Urinary bladder (tissue), 4 donors: ENCODE measurements at places on chromosomes 13 and 19.

DNA sequence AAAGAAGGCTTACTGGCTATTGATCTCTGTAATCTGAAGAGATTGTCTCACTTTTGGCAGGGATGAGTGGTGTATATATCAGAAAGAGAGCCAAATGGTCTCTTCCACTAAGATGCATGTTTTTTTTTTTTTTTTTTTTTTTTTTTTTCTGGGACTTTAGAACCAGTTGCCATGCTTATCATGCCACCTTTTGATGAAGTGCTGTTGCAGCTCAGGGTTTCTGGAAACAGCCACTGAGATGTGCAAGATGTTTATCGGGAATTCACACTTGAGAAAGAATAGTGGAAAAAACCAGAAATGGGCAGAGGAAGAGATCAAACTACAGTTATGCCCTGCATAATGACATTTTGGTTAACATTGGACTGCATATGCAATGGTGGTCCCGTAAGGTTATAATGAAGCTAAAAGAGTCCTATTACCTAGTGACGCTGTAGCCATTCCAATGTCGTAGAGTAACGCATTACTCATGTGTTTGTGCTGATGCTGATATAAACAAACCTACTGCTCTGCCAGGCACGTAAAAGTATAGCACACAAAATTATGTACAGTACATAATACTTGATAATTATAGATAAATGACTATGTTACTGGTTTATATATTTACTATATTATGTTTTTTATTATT is 121.0 kb downstream of the KLF5 start:
- DNase-seq, result no peak

DNA sequence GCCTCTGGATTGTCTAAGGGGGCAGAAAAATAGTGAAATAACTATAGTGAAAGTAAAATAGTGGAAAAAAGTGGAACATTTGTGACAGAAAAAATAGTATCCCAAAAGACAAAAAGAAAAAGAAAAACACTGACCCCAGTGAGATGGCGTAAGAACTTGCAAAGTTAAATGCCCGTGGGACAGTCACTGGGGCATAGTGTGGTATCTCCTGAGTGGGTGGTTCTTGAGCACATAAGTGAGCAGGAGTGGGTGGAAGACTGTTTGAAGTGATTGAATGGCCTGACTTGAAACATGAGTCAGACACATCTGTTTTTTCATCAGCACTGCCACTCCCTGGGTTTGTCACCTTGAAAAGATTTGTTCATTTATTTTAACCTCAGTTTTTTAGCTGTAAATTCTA is 2.5 kb downstream of the ZNF430 start:
- DNase-seq, result no peak

DNA sequence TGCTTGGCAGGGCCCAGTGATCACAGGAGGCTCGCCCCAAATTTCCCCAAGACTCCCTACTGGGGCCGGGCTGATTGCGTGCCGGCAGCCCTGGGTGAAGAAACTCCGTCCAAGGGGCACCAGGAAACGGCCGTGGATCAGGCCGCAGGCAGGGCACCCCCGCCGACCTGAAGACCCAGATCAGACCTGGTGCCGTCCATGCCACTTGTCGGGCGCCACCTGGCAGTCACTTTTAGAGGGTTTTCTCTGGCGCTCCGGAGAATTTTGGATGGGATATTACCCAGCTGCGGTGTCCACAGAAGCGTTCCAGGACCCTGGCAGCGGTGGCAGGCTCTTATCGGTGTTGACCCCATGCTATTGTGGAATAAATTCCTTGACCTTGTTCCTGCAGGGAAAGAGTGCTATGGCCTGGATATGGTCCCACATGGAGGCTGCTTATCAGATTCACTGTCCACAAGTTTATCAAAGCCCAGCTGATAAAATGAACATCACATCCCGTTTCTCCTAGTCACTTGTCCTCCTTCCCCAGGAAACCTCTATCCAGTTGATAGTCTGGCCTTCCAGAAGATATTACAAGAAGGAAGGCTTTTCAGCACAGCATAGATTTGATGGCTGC is 38.2 kb downstream of the IGFL2 start:
- no peak for DNase-seq

DNA sequence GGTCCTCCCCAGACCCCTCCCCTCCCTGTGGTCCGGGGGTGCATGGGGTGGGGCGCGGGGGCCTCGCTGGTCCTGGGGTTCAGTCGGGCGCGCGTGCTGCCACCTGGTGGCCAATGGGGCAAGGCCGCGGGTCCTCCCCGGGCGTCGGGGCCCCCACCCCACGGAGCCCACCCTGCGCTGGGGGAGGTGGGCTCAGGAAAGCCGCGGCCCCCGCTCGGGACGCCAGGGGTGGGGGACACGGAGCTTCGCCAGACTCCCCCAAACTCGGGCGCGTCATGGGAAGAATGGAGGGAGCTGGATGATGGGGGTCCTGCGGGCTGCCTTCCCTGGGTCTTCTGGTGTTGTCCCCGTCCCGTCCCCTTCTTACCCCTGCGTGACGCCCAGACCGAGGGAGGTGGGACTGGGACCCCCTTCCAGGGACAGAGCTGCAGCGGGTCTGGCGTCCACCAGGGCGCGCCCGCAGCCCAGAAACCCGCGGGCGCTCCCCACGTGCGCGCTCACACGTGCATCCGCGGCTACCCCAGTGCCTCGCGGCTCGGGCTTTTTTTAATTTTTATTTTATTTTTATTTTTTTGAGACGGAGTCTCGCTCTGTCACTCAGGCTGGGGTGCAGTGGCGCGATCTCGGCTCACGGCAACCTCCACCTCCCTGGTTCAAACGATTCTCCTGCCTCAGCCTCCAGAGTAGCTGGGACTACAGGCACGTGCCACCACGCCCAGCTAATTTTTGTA is 19.8 kb upstream of the TCF3 start:
- DNase-seq, result no peak

GRCh38 chr19:40165362-40165937 is 25.8 kb upstream of the MAP3K10 start:
- DNase-seq, result no peak

DNA sequence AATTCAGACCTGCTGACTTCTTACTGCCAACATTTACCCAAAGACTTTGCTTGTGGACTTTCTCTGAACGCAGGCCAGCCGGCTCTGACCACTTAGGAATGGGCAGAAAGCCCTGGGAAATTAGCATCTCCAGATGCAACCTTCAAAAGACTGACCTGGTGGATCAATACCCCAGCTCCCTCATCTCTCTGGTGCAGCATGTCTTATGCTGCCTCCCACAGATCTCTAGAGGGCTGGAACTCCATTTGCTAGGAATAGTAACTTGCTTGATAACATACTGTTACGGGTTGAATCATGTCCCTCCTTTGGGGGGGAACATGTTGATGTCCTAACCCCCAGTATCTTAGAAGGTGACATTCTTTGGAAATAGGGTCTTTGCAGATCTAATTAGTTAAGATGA is 12.9 kb upstream of the SLC25A41 start:
- no peak for DNase-seq

- DNase-seq, result no peak
Observed at GRCh38 chr13:97043302-97043701, 49.0 kb upstream of the OXGR1 start.

GRCh38 chr13:29961036-29961670 is 110.7 kb upstream of the UBL3 start:
- DNase-seq, result no peak

DNA sequence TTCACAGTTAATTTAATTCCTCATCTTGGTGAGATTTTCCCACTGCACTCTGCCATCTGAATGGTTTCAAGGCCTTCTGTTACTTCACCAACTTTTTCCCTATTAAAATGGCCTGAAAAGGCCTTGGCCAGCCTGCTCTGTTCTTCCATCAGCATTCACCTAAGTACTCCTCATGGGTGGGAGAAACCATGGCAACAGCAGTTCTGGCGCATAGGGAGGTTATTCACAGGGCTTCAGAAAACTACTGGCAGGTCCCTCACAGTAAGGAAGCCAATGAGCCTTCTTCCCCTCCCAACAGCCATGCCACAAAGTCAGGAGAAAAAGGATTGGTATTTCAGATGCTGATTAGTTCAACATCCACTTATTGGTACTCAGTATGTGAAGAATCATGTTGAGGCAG is 17.2 kb upstream of the GJB2 start:
- DNase-seq, result no peak

GRCh38 chr19:7676854-7677253 is at the start of gene MCEMP1:
MCEMP1 (plus strand) TSS chr19:7677090; CDS start chr19:7677121, 31 bp downstream.
- DNase-seq, result no peak

GRCh38 chr13:102678339-102679107 is 16.3 kb downstream of the METTL21C start:
- no peak for DNase-seq

DNA sequence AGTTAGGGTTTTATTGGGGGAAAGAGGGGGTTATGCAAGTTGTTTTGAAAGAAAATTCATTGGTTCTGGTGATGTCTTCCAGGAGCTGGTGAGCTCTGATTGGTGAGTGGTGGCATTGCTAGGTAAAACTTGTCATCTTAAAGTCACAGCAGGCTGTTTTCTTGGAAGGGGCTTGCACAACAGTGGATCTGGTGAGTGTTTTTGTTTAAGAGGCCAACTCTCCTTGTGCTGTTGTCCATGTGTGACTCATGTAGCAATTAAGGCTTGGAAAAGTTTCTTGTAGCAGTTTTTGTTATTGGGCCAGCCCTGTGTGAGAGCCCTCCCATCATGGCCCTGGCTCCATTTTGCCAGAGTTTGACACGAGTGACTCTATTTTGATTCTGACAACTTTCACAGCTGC is 109.4 kb downstream of the RFC3 start:
- DNase-seq, result no peak

DNA sequence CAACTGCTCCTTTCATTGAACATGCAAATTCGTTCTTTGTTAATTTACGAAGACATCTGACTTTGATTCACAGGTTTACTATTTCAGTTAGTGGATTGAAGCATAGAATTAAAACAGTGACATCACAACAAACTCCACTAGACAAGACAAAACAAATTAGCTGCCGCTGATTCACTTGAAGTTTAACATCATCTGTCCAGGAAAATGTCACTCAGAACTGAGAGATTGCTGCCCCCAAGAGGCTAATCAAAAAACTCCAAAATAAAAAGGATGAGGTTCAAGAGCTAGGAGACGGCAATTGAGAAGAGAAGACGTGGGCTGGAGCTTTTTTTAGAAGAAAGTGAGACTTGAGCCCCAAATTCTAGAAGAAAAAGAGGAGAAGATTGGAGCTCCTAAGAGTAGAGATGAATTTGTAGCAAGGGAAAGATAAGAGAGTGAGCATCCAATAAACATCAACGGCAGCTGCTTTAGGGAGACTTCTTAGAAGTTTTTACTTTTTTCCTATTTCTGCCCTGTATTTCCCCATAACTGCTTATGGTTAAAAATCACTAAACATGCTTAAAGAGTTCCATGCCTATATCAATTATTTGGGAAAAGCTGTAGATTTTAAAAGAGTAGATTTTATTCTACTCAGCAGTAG is 40.8 kb upstream of the TPP2 start:
- peak; percentile 8 for DNase-seq

- no peak for DNase-seq
Observed at GRCh38 chr13:75635828-75636435, at the start of gene LMO7. LMO7 (plus strand) TSS chr13:75636330; CDS start chr13:75636658, 328 bp downstream.

- no peak for DNase-seq
Observed at GRCh38 chr13:44768239-44768638, 192.1 kb upstream of the TSC22D1 start.

GRCh38 chr13:41241626-41242025 is 21.8 kb downstream of the MTRF1 start:
- DNase-seq, result no peak

DNA sequence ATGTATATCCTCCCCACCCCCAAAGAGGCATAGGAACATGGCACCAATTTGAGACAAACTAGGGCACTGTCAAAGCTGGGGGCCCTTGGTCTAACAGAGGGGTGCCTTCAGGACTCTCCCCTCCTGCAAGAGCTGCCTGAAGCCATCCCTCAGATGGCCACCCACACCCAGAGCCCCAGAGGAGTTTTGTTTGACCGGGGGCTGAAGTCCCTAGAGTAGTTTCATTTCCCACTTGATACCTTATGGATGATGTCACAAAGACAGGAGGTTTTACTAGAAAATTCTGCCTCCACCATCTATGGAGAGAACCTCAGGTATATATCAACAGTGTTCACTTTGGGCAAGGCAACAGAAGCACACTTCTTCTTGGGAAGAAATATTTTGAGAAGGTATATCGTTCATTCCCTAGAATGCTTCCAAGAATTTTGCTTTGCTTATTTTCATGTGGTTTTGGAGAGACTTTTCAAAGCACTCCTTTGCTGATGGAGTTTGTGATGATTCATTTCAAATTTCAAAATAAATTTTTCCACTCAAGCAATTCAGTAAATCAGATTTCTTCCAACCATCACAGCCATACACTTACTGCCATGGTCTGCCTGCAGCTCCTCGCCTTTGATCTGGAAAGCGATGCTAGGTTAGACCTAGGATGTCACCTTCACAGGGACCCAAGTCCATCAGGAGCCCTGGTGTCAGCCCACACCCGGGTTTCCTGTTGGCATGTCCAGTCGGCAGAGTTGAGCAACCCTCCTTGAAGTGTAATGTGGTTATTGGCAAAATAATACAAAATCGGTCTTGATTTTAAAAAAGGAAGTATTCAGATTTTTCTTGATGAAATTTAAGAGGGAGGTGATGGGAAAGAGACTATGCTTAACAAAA is 207.0 kb downstream of the SHISA2 start:
- DNase-seq, result no peak

- DNase-seq, result no peak
Observed at GRCh38 chr19:410243-410781, 1.4 kb upstream of the C2CD4C start.

- no peak for DNase-seq
Observed at GRCh38 chr19:40190891-40191835, at the start of gene MAP3K10. MAP3K10 (plus strand) TSS chr19:40191426; CDS start chr19:40192032, 606 bp downstream.

DNA sequence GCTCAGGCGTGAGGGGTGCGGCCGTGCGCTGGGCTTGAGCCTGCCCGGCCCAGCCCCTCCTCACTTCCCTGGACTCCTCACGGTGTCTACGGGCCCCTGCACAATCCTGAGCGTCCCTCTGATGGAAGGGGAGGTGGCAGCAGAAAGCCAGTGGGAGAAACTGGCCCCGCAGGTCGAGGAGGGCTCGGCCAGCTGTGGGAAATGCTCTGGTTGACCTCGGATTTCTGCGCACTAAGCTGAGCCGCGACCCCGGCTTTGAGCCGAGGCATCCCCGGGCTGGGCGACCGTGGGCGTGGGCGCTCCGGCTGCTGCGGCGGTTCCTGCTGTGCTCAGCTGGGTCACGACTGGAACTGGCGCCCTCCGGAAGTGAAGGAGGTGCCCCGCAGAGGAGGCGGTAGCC is 70.1 kb downstream of the ZNF208 start:
- DNase-seq, result no peak

DNA sequence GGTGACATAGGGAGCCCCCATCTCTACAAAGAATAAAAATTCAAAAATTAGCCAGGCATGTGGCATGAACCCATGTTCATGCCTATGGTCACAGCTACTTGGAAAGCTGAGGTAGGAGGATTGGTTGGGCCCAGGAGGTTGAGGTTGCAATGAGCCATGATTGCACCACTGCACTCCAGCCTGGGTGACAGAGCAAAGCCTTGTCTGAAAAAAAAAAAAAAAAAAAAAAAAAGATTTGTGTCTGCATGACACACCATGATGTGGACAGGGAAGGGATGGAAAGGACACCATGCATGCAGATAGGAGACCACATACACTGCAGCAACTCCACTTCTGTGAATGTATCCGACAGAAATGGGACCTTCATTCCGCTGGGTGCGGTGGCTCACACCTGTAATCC is 34.0 kb upstream of the HOMER3 start:
- DNase-seq, result no peak

GRCh38 chr13:52992110-52992509 is 36.5 kb upstream of the OLFM4 start:
- DNase-seq, result no peak
